ENCODE measurements at places on chromosomes 7 and 10.

DNA sequence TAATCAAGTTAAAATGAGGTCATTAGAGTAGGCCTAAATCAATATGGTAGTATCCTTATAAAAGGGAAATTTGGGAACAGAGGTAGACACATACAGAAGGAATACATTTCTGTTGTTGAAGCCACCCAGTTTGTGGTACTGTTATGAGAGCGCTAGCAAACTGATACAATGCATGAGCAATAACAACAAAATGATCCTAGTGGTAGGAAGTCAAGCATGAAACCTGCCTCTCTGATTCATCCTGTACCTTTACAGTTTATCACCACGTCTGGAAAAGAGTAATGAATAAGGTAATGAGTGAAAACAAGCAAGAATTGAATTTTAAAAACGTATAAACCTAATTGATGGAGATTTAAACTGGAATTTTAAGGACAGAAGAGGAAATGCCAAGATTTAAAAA lies 217.2 kb downstream of the PCLO start:
- no peak for DNase-seq

- no peak for DNase-seq
These were observed 27.3 kb upstream of the WIPF3 start for GRCh38 chr7:29779017-29779416.

- DNase-seq, result no peak
These were observed 52.6 kb downstream of the SYPL1 start for GRCh38 chr7:106059556-106059955.

- DNase-seq, result no peak
These were observed 22.4 kb upstream of the SNX13 start for GRCh38 chr7:17962652-17963051.

GRCh38 chr7:27994639-27995038 lies 186.0 kb downstream of the JAZF1 start:
- no peak for DNase-seq
